ENCODE measurements at places on chromosomes 16 and 17.

- DNase-seq: no peak
Measured at GRCh38 chr16:30785126-30786106, 1.6 kb downstream of the ZNF629 start.

GRCh38 chr16:3212567-3212966 is 22.4 kb downstream of the ZNF200 start:
- DNase-seq: no peak

GRCh38 chr16:72901000-72901627 is 146.8 kb downstream of the ZFHX3 start:
- no peak for DNase-seq

- no peak for DNase-seq
Measured at GRCh38 chr16:24302636-24303035, 46.5 kb downstream of the CACNG3 start.

DNA sequence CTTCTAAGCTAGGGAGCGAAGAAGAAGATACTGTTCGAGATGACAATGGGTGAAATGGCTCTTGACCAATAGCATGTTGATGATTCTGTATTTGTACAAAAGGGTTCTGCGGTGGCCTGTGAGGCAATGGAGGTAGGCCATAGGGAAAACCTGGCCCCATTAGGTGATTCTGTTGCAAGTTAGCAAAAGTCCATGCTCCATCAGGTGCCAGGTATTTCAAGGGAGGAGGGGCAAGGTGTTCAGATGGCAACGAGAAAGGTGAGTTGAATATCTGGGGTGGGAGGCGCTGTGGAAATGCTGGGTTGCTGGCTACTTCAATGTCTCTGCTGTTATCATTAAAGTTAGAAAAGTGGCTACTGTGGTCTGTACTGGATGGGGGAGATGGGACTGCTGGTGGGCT is 62.8 kb downstream of the CACNG1 start:
- no peak for DNase-seq

DNA sequence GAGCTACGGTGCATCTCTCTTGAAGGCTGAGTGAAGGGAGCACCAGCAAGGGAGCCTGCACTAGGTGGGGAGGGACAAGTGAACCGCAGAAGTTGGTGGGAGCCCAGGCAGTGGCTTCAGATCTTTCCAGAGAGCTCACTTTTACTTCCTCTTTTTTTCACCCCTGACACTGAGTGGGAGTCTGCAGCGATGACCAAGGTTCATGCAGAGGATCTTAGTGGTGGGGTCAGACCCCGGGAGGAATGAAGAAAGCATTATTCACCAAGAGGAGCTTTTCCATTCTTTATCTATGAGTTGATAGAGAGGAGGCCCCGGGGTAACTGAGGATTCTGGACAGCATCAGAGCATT is 3.0 kb upstream of the CCL2 start:
- DNase-seq: no peak

DNA sequence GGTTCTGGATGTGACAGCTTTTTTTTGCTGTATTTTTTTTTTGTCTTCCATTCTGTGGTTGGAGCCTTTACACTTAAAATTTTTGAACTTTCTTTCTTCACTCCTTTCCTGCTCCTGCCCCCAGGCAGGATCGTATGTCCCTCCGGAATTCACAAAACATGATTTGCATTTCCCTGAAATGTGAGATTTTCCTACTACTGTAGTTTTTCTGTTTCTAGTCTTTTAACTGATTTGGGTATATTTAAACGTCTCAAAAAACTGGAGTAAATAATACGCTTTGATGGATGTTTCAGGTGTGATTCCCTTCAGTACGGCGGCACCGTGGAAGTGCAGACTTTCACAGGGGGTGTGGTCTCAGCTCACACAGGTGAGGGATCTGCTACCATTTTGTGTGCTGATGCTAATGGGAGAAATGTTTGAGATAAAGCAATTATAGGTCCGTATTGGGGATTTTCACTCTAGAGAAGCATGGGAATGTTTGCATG is 686 bp downstream of the SRCAP start:
- no peak for DNase-seq

DNA sequence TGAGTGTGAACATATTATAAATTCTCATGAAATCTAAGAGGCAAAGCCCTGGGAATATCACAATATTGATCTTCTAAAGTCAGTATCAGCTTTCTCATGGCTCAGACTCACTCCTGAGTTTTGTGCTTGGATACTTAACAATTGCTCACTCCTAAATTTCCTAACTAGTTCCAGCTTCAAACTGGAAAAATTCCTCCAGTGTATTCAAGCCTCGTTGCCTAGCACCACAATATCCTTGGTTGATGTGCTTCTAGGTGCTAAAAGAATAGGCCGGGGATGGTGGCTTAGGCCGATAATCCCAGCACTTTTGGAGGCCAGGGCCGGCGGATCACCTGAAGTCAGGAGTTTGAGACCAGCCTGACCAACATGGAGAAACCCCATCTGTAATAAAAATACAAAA is 62.5 kb downstream of the XYLT1 start:
- DNase-seq: no peak

DNA sequence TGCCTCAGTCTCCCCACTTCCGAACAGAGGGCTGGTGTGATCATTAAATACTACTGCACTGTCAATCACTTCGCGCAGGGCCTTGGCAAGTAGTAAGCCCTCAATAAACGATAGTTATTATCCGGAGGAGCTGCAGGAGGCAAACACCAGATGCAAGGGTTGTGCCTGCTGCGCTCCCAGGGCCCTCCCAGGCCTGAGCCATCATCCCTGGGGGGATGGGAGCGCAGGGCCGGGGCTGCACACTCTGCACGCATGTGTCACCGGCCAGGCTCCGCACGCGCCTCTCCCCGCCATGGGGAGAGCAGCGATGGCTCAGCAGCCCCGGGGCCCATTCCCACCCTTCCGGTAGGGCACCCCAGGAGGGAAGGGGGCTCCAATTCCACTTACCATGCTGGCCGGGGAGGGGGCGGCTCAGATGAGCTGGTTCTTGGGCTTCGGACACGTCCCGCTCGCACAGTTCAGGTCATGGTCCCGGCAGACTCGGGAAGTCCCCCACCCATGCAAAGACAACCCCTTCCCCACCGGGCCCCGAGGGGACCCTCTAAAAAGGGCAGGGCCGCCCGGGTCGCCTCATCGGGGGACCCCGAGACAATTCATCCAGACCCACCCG is 681 bp downstream of the XPO6 start:
- peak; percentile 35 for DNase-seq

GRCh38 chr16:56988161-56988947 is 1.0 kb upstream of the NLRC5 start:
- no peak for DNase-seq

DNA sequence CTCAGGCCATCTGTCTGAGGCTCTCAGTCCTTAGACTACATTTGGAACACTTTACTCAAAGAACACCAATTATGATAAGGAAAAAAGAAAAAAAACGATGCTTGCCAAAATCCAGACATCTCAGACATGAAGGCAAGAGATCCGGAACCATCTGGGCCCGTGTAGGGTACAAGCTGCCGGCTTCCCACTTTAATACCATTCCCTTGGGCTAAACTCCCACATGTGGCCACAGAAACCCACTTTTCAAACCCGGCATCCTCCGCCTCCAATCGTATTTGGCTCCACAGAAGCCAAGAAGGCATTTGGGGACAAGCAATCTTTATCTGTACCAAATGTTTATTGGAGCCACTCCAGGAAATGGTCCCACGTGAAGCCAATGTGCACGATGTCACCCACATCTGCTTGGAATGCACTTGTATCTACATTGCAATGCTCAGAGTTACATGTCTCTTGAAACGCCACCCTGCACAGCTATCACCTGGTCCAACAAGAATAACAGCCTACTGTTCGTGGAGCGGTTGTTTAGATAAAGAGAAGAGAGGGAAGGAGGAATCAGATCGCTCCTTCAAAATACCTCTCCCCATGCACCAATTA is 33.5 kb downstream of the XYLT1 start:
- DNase-seq: no peak

GRCh38 chr17:7421186-7421585 is 1.1 kb downstream of the SPEM1 start:
- no peak for DNase-seq

All from C1 segment of cervical spinal cord (tissue), 14 donors.